ENCODE measurements at places on chromosomes 1 and 21.

DNA sequence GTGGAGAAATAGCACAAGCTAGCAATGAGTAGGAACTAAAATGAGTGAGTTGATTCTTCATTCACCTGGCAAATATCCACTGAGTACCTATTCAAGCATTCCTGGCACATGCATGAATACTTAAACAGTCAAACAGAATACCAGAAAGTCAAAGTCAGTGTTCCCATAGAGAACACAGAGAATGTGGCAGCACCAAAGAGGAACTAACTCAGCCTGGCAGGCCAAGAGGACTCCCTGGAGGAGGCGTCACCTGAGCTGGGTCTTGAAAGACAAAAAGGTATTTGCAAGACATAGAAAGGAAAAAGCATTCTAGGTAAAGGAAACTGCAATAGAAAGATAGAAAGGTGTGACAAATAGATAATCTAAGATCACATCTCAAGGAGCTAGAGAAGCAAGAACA is 49.7 kb downstream of the DMRTA2 start:
- no peak for DNase-seq

- DNase-seq = no peak
These were observed 427.7 kb downstream of the LRRIQ3 start for GRCh38 chr1:73770109-73770905.

- DNase-seq = no peak
These were observed 422.4 kb downstream of the ADGRL2 start for GRCh38 chr1:82223091-82223490.

GRCh38 chr1:39199593-39199992 is 4.9 kb upstream of the MACF1 start:
- DNase-seq = no peak

DNA sequence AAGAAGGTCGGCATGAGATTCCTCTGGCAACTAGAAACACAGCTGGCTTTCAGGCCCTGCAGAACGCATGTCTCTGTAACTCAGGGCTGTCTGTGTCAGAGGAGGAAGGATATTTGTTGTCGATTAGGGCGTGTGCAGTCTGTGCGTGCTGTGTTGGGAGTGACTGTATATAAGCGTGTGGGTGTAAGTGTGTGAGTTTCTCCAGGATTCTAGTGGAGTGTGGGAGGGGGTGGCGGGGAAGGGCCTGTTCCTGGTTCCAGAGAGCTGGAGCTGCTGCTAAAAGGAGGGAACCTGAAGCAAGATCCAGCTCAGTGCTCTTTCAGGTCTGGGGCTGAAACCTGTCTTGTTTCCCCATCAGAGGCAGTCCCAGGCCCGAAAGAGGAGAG is 74.3 kb downstream of the SLC16A1 start:
- DNase-seq = no peak
